Tibial artery (tissue), 4 donors: ENCODE measurements at places on chromosomes 3 and 15.
A peak's percentile ranks its signal among the peaks of the same experiment; 100 is the strongest.

- no peak for DNase-seq
Measured at GRCh38 chr15:73555080-73555479, 78.1 kb downstream of the NPTN start.

DNA sequence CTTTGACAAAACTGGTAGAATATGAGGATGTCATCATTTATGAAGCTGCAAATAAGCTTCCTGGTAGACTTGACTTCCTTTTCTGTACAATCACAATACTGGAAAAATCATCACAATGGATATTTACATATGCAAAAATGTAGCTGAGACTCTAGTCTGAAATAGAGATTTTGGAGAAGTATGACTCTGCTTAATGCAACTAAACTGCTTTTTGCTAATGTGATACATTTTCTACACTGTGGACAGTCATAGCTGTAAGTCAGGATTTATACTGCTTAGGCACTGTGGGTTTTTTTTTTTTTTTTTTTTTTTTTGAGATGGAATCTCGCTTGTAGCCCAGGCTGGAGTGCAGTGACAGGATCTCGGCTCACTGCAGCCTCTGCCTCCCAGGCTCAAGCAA lies 34.5 kb upstream of the ST3GAL6 start:
- no peak for DNase-seq

- no peak for DNase-seq
Measured at GRCh38 chr15:63506537-63507035, 2.2 kb downstream of the USP3 start.

DNA sequence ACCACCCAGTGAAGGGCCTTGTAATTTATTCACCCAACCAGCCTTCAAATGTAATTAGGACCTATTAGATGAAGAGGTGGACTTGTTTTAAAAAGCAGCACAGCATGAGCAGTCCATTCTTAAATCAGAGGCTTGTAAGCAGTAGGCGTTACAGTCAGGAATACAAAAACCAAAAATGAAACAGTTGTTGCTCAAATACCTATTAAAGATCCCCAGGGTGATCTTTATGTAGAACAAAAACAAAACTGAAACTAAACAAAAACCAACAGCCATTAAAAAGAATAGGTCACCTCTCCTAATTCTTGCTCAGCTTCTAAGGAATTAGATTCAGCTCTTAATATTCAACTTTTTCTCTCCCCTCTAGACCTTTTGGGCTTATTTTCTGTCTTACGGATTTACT lies 104.9 kb upstream of the ST8SIA2 start:
- no peak for DNase-seq

GRCh38 chr15:78811124-78811824 lies at the start of gene ADAMTS7:
Gene ADAMTS7 (minus strand): TSS chr15:78811464. CDS start chr15:78811220, 244 bp downstream.
- peak; percentile 84 for DNase-seq

DNA sequence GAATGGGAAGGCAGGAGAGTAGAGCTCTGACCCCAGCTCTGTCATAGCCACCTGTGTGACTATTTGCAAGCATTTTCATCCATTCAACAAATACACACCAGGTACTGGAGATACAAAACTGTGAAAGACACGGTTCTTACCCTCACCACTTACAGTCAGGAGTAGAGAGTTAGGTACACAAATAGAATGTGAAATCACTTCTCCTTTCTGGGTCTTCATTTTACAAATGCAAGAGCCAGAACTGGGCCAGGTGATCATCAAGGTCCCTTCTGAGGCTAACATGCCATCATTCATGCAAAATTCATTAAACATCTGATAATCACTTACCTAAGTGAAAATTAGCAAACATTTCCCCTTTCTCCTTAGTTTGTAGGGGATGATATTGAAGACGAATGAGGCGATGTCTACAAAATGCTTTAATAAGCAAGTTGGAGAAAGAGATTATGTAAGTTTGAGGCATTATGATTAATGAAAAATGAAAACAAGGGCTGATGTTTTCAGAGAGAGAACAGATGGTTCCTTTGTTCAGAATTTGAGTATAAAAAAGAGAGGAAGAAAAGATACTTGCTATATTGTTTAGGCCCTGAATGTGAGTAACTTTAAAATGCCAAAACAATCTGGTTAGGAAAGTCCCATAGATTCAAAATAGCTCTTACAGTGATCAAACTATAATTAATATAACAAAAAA lies 88.6 kb downstream of the LPP start:
- no peak for DNase-seq

GRCh38 chr15:75749820-75750219 lies 37.2 kb upstream of the CSPG4 start:
- no peak for DNase-seq

DNA sequence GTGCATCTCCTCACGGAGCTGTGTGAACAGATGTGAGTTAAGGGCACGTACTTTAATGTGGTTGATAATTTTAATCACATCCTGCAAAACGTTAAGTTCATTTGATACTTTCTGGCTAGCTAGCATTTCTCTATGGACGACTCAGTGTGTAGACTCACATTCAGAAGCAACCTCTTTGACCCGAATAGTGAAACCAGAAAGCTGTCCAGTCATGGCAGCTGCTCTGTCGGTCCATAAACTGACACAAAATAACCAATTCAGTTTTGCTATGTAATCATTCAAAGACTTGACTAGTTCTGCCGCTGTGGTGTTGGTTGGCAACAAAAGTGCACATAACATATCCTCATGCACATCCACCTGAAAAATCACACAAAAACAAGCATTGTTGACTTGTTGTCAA lies 3.7 kb upstream of the GFM1 start:
- no peak for DNase-seq

- no peak for DNase-seq
Measured at GRCh38 chr15:52281085-52282035, 14.2 kb downstream of the MYO5C start.

DNA sequence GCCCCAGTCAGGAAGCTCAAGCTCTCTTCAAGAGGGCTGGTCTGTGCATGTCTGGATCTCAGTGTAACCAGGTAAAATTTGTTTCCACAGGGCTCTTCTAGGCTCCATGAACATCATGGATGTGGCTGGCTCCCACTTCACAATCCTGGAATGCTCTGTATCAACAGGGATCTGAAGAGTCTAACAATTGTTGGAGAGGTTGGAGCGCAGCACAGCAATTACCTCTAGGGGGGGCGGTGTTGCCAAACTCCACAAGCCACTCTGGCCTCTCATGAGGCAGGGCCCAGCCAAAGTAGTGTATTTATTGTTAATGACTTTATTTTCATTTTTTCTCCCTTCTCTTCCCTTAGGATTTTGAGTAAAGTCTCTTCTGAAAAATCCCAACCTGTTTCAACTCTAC lies 6.1 kb upstream of the EIF2B5 start:
- DNase-seq, result no peak

DNA sequence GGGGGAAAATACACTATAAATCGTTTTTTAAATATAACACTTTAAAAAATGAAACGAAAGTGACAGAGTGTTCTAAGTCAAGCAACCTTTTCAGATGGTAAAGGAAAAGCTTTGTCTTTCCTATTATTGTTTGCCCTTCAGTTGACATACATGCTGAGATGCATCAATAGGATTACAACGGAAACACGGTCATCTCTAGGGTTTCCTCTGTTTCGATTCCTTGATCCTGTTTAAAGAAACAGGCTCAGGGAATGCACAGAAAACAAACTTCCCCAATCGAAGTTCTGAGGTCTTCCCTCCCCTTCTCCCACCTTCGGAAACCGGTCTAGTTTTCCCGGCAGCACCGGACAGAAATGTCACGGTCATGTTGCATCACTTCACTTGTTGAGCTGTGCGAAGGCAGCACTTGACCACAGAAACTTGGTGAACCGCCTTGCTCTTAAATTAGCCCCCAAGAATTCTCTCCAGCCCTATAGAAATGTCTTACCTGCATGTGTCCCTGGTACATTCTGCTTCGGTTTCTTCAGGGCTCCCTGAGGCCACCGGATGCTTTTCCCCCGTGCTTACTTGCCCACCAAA lies 556 bp downstream of the PEX5L start:
- DNase-seq, result no peak

DNA sequence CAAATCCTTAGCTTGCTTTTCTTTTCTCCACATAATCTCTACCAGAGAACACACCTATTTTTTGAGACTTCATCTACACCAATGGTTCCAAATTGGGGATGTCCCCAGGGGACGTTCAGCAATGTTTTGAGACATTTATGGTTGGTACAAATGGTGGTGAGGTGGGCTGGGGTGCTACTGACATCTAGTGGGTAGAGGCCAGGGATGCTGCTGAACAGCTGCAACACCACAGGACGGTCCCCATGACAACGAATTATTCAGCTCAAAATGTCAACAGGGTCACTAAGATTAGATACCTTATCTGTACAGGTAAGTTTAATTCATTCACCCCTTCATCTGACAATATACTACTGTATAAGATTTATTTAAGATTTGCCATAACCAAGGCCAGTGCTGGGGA lies 14.4 kb downstream of the GK5 start:
- no peak for DNase-seq

DNA sequence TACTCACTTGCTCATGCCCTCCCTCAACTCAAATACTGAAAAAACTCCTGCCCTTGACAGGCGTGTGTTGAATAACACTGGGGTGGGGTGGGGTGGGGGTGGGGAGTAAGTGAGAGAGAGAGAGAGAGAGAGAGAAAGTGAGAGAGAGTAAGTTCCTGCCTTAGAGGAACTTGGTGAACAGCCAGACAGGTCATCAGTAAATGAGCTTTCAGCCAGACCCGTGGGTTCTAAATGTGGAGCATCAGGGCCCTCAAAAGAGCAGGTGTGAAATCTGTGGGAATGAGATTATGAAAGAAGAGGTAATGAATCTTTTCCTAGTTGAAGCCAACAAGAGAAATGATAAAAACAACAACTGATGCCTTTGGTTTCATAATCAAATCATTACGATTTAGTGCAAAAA lies 134.4 kb upstream of the FAM3D start:
- DNase-seq, result no peak

GRCh38 chr3:114299421-114299820 lies 5.6 kb downstream of the TIGIT start:
- DNase-seq, result no peak

DNA sequence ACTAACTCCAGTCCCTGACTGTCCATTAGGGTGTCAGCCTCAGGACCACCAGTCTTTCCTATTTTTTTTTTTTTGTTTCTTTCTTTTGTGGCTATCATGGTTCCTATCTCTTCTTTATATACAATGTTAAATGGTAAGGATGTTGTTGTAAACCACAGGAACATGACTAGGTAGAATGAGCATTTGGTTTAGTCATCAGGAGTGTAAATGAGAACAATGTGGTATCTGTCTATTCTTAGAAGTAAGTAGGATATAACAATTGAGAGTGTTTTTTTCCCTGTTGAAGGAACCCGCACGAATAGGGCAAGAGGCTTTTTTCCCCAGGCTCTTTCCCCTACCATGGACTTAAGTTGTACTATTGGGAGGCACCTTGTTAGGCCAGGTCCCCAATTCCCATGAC lies 880.3 kb upstream of the GBE1 start:
- DNase-seq, result no peak

DNA sequence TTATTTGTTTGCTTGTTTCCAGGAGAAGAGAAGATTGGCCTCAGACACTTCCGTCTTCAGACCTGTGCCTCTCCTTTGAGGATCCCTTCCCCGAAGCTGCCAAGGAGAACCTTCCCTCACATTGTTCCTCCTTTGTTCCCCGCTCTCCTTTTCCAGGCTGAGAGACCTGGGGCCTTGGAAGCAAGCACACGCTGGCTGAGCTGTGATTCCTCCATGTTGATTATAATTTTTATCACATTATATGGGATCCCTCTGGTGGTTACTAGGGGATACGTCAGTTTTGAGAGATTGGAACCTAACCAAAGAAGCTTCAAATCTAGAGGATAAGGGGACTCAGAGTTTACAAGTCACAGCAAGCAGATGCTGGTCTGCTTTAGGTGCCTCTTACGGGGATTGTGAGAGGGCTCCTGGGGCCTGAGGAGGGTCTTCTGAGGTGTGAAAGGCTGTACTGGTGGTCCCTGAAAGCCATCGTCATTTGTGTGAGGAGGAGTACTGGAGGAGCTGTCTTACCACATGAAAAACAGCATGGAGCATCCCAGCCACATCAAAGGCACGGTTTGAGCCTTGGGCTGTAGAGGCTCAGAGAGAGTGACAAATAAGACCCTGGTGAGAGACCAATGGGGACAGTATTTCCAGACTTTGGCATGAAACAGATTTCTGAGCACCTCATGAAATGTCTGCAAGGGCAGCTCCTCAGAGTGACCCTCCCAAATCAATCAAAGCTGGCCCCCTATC lies 760.1 kb upstream of the CFAP20DC start:
- no peak for DNase-seq

- no peak for DNase-seq
Measured at GRCh38 chr15:88395872-88396781, 71.1 kb downstream of the MRPL46 start.

- no peak for DNase-seq
Measured at GRCh38 chr3:124451630-124452317, 278.5 kb upstream of the UMPS start.

DNA sequence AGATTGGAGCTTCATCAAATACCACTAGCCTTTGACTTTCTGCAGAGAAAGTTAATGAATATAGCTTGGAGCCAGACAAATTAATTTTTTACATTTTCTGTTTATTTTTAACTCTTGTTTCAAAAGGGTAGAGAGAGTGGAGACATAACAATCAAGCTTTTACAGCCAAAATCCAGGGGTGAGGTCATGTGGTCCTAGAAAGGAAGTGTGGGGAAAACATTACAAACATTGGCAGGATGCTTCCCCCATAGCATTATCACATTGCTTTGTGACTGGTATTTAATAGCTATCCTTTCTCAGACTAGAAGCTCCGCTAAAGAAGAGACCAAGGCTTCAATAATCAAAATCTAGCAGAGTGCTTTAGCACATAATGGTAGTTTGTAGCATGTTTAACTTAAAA lies 46.4 kb upstream of the PHLDB2 start:
- no peak for DNase-seq

DNA sequence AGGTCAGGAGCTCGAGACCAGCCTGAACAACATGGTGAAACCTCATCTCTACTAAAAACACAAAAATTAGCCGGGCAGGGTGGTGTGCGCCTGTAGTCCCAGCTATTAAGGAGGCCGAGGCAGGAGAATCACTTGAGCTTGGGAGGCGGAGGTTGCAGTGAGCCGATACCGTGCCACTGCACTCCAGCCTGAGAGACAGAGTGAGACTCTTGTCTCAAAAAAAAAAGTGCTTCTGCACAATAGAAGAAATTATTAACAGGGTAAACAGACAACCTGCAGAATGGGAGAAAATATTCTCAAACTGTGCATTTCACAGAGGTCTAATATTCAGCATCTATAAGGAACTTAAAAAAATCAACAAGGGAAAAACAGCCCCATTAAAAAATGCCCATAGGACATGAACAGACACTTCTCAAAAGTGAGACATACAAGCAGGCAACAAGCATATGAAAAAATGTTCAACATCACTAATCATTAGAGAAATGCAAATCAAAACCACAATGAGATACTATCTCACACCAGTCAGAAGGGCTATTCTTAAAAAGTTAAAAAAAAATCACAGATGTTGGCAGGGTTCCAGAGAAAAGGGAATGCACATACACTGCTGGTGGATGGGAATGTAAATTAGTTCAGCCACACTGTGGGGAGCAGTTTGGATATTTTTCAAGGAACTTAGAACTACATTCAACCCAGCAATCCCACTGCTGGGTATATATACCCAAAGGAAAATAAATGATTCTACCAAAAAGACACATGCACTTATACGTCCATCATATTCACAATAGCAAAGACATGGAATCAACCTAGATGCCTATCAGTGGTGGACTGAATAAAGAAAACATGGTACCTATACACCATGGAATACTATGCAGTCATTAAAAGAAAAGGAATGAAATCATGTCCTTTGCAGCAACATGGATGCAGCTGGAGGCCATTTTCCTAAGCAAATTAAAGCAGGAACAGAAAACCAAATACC lies 75.5 kb downstream of the MSL2 start:
- no peak for DNase-seq
